ENCODE measurements at places on chromosomes 3 and 15.

DNA sequence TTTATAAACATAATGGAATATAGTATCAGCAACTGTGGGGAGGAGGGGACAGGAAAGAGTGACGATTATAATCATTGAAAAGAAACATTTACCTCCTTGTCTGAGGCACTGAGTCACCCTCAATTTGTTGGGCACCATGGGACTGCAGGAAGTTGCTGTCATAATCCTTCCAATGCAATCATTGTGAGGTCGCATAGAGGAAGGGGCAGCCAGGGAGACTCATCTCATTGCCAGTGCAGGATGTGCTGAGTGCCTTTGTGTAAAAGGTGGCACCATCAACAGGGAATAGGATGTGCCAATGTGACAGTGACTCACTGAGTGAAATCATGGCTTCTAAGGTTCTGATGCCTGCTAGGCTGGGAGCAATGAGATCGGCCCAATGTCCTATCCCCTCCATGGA is 300.4 kb upstream of the ADAMTS9 start:
- no peak for DNase-seq

DNA sequence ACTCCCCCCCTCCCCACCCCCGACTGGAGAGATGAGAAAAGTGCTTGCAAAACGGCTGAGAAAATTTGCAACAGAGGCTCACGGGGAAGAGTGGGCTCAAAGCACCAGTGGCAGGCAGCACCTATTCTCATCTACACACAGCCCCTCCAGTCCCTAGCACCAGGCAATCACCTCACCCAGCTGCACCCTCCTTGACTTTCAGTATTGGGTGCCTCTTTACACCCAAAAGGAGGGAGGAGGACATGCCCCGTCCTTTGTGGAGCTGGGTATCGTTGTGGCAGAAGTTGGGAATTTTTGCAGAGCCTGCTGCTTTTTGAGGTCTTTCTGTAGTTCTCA is 182.8 kb upstream of the TOPAZ1 start:
- no peak for DNase-seq

DNA sequence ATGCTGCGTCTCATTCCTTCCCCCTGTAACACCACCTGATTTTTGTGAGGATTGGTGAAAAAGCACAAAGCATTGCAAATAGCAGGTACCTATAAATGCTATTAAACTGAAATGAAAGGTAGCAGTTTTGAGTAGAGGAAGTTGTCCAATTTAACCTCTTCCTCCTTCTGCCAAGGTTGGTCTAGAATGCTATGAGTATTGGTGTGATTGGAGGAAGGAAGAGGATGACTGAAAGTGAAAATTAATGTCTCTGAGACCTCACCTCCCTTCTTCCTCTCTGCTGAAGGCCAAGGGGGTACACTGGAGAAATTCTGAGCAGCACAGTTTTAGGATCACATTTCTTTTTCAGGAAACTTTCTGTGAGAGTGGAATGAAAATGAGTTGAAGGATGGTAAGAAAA is 94.4 kb downstream of the DTWD1 start:
- no peak for DNase-seq

GRCh38 chr3:177590826-177591225 is 393.5 kb upstream of the TBL1XR1 start:
- DNase-seq: no peak

- peak; percentile 59 for DNase-seq
Measured at GRCh38 chr15:62588938-62589670, 424.0 kb upstream of the C2CD4B start.

DNA sequence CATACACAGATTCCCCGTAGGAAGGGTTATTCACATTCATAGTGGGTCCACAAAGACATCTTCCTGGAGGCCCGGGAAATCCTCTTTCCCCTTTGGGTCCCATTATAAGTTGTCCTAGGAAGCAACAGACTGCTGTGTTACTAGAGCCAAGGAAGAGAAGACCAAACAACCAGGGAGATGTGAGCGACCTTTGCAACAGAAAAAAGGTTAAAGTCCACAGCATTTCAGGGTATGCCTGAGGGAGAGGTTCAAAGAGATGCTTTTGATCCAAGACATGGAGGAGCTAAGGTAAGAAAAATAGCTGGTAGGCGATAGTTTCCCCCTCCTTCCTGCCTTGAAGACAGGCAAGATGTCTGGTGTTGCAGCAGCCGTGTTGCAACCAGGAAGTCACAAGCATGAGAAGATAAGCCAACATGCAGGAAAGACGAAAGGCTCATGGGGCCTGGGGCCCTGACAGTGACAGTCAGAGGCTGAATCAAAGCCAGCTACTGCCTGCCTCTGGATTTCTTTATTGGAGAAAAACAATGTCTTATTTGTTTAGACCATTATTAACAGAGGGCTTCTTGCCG is 30.9 kb downstream of the EAF1 start:
- no peak for DNase-seq

DNA sequence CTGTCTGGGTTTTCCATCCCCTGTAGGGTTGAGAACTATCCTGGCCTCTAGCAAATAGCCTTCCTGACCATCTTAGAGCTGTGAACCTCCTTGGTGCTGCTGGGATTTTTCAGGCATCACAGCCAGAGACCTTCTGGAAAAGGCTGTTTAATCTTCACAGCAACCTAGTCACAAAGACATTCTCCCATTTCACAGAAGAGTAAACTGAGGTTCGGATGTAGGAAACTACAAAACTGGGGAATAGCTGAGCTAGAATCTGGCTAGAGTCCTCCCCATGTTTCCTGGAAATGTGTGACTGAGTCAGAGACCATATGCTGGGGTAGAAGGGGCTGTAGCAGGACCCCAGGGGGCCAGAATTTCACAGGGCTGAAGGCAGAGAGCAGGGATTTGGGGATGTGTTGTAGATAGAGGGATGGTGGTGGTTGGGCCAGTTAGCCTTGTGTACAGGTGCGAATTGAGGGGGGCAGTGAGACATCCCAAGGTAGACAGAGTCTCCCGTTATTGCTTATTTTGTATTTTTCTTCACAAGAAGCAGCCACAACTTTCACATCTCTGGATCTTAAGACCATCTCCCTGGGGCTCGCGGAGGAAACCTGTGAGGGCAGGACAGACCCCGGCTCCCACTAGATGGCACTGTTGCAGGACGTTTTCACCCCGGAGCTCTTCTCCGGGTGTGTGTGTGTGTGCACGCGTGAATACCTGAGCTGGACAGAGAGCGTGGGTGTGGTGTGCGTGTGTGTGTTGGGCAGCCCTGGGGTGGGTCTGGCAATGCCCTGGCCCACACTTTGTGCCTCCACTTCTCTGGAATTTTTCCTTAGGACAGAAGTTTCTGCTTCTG is 66.9 kb upstream of the PRR23C start:
- peak; percentile 82 for DNase-seq

DNA sequence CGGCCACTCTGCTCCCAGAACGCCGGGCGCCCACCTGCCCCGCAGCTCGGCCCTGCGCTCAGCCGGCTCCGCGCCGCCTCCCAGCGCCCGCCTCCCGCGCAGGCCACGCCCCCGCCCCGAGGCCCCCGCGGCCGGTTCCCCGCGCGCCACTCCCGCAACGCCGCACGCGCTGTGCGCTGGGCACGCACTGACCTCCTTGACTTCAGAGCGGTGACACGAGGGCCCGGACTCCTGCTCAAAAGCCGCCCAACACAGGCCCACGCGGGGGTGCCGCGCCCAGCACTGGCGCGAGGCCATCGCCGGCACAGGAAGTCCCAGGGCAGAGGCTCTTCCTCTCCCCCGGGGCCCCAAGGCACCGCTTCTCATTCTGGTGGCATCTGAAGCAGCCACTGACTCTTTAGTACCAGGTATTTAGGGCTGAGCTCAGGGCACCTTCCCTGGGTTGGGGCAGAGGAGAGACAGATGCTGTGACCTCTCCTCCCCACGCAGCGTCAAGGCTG is 12.4 kb downstream of the TNK2 start:
- peak; percentile 60 for DNase-seq

GRCh38 chr15:63155486-63155885 is 1.8 kb downstream of the RPS27L start:
- DNase-seq: no peak

DNA sequence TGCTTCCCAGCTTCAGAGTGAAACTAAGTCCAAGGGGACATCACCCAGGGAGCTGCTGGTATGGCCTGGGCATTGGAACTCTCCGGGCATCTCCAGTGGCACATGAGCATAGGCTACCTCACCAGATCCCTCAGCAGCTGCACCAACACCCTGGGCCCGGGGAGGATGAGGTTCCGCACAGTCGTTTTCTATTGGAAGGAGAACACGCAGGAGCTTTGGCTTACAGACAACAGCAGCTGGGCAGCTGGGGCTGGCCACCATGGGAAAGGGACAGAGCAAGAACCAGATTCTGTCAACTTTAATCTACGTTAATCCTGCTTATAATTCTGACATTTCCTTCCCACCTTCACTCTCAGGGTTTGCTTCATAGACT is 65.5 kb downstream of the MYO1E start:
- no peak for DNase-seq

DNA sequence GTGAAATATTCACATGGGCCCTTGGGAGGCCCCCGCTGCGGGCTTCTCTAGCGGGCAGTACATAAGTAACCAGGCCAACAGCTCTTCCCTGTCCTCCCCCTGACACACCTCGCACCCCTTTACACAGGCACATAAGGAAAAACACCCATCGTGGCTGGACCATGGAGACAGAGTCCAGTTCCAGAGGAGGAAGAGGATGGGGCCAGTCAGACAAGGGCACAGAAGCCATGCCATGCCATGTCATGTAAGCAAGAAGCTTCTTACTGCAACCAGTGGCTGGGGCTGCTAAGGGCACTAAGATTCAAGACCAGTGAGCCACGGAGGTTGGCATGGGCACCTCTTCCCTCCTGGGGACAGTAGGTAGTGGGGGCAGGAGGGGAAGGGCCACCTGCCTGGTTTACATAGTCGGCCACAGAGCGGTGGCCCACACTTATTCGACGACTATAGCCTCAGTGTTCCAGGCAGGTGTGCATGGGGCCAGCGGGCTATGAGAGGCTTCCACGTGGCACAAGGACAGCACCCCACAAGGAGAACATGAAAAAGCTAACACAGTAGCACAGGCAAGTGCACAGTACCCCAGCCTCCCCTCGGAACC is 5.7 kb upstream of the CYP11A1 start:
- DNase-seq: no peak

GRCh38 chr15:96497951-96498350 is 167.5 kb downstream of the NR2F2 start:
- DNase-seq: no peak

DNA sequence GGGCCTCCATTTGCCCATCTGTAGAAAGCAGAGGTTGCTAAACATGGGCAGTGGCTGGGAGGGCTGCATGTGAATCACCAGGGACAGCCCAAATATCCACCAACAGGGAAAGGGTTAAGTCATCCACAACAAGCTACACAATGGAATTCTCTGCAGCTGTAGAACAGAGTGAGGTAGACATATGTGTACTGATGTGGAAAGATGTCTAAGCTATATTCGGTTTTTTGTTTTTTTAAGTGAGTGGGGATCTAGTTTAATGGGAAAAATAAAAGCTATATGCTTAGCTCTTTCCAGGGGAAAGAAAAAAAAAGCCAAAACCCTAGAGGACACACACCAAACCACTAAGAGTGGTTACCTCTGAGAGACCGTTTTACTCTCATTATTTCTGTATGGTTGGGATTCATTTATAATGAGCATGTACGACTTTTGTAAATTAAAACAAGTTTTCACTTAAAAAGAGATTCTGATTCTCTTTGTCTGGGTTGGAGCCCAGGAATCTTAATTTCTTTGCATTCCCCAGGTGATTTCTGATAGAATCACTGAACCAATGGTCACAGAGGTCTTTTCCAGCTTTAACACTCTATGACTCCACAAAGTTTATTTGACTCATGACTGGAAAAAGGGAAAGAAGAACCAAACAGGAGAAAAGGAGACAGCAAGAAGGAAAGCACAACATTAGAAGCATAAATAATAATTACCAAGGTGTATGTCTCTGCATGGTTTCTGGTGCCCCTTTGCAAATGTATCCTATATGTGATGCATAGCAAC is 19.1 kb downstream of the CRABP1 start:
- no peak for DNase-seq

DNA sequence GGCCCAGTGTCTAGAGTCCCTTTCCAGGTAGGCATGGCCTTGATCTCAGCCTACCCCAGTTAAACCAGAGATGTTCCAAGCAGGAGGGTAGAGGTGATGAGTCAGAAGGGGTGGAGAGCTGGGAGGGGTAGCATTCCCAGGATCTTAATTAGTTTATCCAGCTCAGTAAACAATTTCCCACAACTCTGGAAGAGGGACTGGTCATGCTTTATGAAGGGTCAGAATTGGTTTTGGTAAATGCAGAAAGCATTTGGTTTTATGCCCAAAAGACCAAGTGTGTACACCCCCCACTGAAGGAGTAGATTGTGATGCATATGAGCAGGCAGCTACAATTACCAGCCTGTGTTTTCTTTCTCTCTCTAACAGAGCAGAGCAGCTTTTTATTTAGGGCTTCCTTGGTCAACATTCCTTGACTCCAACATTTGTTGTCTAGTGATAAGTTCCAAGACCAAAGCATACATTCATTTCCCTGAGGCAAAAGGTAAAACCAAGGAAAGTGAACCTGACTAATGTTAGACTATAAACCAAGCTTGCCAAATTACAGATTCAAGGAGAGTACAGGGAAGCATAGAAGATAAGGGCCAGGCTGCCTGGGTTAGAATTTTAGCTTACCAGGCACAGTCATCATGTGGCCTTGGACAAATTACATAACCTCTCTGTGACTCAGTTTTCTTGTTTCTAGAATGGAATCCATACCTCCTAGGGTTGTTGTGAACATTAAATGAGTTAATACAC is 17.6 kb downstream of the EXOSC7 start:
- DNase-seq: peak; percentile 88

DNA sequence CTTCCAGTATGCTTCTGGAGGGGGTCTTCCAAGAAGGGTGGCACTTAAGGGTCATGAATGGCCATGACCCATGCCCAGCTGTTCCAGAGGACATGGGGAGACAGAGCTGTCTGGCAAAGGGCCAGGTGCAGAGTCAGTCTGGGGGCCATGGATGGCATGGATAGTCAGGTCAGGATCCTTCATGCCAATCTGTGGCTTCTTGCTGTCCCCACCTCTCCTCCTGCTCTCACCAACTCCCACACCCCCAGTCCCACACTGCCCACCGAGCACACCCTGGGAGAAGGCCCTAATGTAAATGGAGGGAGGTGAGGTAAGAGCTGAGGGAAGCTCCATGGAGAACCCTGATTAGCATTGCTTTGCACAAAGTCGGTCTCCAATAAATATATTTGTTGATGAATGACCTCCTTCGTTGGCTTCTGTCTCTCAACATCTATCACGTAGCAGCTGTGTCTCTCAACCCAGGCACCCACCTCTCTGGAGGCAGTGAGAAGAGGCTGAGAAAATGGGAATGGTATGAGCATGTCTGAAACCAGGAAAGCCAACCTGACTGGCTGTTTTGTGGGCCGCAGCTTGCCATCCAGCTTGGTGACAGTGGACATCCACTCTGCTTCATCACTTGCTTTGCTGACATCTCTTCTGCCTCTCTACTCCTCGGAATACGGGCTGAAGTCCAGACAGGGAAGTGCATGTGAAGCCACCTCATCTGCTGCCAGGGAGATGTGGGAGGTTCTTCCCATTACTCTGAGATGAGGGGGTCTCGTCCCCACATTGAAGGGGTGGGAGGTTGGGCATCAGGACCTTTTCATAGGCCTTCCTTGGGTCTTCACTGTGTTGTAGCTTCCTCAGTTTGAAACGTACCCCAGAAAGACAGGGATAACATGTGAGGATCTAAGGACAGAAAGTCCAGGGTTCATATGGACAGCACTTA is 37.7 kb upstream of the RAB6B start:
- DNase-seq: no peak

GRCh38 chr3:37753428-37753827 is 108.3 kb upstream of the CTDSPL start:
- DNase-seq: no peak

- DNase-seq: no peak
Measured at GRCh38 chr3:118981494-118982134, 53.0 kb downstream of the IGSF11 start.

GRCh38 chr15:90873998-90874605 is 5.7 kb downstream of the FURIN start:
- peak; percentile 53 for DNase-seq
